ENCODE measurements at places on chromosomes 4 and X.

DNA sequence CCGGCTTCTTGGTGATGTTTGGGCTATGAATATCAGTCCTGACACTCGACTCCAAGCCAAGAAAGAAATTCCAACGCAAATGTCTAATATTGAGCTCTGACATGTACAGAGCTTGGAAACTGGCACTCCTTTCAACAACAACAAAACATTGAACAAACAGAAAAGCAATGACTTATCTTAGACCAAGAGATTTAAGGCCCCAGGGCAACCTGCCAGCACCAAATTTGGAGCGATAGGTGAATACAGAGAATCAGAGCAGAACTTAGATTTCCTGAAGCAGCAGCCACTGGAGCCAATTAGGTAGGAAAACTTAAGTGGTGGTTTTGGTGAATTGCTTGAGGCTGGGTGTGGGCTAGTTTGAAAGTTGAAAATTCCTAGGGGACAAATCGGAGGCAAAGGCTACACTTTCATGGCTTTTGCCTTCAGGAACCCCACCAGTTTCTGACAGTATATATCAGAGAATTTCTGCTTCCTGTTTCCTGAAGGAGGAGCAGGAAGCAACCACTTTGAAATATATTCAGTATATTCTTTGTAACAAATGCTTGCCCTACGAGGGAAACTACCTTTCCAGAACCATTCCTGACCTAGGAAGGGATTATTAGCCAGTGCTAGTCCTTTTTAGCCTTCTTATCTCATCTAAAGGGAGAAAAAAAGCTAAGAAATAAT lies 10.1 kb upstream of the FMR1 start:
- no peak for DNase-seq

DNA sequence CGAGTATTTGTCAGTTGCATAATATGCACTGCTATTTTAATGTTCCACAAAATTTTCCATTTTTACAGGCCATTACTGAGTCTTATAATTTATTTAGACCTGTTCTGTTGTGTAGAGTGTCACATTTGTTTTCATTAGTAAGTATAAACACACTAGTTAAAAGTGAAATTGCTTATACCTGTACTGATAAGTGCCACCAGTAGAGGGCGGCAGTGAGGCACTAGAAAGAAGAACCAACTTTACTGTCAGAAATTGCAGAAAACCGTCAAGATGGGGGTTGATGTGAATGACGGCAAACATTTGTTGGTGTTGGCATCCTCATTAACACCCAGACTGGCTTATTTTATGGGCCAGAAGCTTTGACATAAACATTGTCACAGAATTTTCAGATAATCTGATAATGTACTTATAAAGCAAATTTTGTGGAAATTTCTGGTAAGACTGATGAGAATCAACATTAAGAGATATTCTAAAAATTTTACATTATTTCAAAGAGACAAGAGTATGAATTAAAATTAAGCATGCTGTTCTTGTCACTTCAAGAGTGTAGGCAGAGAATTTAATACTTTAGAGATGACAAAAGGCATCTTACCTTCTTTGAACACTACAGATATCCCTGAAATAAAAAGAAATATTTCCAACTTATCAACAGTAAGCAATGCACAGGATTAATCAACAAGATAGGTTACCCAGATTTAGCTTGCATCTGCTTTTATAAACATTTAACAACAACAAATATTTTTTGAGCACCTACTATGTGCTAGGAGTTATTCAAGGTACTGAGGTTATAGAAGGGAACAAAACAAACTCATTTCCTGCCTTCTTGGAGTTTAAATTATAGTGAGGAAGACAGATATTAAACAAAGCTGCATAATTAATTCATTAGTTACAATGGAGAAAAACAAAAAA lies 24.9 kb downstream of the ALPK1 start:
- peak; percentile 65 for DNase-seq

DNA sequence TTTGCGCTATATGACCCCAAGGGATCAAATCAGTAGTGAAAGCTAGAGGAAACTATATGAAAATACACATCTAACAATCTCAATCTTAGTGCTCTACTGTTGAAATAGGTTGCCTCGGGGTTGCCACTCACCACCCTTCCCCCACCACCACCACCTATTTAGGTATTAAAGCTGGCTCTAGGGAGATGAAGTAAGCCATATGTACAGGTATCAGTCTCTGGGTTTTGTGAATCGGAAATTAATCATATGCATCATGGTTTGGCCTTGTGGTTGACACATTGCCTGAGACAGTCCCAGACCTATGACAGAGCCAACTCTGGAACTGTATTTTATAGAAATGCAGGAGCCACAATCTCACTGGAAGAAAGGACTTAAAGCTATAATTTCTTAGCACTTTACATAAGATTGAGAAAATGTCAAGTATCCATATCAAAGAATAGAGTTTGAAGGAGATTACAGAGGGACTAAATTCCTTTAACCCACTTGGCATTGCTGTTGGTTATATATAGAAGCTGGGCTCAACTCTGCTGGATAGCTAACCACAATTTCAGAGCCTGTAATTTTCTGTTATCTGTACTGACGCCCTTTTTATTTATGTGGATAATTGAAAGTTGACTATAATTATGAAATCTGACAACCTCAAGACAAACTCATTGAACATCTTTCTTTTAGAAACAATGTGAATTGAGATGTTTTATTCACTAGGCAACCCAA lies 26.7 kb upstream of the BMP2K start:
- no peak for DNase-seq

DNA sequence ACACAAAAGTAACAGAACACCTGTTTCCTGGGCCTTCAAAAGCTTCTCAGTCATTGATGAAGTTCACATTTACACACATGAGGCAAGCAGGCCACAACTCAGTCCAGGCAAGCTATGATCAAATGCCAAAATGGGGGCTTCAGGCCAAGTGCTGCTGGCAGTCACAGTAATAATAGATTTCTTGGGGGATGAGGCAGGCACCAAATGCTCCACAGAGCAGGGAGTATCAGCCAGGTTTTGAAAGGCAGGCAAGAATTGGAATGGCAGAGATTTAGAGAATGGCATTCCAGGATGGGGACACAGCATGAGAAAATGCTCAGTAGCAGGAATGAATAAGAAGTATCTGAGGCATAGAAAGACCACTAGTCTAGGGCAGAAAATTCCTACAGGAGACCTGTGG lies 52.8 kb downstream of the GRIA3 start:
- DNase-seq: no peak

GRCh38 chrX:86946569-86946968 lies 571.0 kb upstream of the KLHL4 start:
- DNase-seq: no peak

GRCh38 chr4:152015597-152016302 lies 254.9 kb upstream of the GATB start:
- no peak for DNase-seq

DNA sequence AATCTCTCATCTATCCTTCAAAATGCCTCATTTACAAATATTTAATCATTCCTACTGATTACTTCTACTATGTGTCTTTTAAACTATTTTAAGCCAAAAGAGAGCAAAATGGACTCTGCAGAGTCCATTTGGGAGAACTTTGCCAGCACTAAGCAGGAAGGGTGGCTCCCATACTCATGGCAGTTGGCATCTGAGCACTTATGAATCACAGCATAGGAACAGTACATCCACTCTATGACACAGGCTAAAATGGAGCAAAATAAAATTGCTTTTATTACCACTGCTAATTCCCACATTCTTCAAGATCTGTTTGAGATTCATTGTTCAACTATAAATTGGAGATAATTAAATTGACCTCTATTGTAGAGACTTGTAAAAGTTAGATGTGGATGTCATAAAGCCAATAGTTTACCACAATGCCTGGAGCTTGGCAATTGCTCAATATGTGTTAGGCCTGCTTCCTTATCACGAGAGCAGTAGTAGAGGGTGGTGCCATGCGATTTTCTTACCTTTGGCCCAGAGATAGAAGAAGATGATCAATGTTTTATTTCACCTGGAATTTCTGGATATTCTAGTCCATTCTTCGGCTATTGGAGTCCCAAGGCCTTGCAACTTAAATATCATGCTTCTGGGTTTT lies 19.1 kb downstream of the HPGD start:
- DNase-seq: no peak

DNA sequence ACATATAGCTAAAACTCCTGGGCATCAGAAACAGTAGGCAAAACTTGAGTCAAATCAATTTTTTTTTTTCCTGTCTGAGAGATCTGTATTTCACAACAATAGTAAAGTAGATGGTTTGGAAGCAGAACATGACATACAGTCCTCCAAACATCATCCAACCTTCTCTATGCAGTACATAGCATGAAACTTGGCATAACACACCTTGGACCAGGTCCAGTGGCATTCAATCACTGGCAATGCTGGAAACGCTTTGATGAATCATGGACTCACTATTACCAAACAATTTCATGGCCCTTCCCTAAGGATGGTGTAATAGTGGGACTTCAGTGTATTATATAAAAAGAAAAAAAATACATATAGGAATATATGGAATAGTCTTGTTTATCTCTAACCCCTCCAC lies 154.6 kb downstream of the FMR1NB start:
- DNase-seq: no peak

DNA sequence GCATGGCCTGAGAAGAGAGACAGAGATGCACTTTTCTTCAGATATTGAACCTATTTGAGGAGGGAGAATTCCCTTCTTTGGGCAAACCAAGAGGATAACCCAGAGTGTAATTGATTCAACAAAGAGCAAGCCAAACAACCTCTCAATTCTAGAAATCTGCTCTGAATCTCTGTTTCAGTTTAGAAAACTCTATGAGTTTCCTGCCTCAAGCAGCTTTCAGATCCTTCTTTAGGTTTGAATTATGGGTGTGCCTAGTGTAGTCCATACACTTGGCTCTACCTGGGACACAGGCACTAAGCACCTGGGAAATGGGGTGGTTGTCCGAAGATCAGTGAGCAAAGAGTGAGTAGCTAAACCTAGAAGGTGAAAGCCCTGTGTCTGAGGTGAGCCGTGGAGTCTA lies 52.0 kb upstream of the MTMR8 start:
- DNase-seq: no peak

All from mesothelial cell of epicardium (in vitro differentiated cells).